ENCODE measurements at places on chromosomes 4 and X.

GRCh38 chrX:69552512-69552911 is 48.4 kb downstream of the NALF2 start:
- no peak for DNase-seq

- DNase-seq, result no peak
Observed at GRCh38 chrX:124242131-124242530, 90.3 kb upstream of the TEX13D start.

DNA sequence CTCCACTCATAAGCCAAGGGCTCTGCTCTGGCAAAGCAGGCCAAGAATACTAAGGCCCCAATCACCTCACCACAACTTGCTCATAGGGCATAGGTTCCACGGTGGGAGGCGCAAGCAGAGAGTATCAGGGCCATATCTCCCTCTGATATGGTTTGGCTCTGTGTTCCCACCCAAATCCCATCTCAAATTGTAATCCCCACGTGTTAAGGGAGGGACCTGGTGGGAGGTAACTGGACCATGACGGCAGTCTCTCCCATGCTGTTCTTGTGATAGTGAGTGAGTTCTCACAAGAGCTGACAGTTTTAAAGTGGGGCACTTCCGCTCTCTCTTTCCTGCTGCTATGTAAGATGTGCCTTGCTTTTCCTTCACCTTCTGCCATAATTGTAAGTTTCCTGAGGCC is 88.7 kb downstream of the SHROOM4 start:
- DNase-seq, result no peak

DNA sequence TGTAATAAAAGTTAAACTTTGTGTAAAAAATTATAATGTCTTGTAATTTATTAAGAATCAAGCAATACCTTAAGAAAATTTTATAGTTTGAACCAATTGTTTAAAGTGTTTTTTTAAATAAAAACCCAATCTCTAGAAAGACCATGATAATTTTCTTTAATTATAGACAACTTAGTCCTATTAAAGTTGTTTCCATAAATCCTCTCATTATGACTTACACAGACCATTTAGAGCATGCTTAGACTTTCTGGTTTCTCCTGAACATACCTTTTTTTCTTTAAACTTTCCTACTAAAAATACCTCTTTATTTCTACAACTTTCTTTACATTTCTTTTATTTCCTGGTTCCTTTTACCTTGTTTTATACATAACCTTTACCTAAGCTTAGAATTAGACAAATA is 837.4 kb downstream of the PCDH19 start:
- DNase-seq, result no peak
